ENCODE measurements at places on chromosomes 12 and 14.

DNA sequence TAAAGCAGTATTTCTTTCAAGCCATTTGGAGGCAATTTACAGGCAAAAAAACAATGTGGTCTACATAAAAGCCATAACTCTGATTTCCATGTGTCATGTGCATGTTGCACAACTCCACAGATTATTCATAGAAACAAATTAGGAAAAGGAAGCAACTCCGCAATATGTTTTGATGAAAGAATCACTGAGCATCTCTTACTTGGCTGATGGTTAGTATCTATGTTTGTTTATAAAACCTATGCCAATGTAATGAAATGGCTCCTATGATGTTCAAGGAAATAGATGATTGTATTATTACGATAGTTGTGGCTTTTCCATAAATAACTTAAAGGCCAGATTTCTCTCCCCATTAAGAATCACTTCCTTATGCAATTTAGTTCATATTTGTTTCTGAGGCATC lies 373.7 kb downstream of the CCDC91 start:
- no peak for DNase-seq

GRCh38 chr12:73947326-73948026 lies 590.2 kb upstream of the ATXN7L3B start:
- no peak for DNase-seq

DNA sequence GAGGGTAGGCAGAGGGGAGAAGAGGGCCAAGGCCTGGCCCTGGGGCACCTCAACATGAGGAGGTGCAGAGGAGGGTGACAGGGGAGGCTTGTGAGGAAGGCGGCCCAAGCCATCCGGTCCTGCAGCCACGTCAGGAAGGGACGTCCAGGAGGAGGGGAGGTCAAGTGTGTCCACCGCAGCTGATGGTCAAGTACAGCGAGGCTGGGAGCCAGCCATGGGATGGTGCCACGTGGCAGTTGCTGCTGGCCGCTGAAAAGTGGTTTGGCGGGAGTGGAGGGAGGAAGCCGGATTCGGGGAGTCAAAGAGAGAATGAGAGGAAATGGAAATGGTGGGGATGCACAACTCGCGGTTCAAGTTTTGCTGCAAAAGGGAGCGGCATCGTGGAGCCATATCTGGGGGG lies 41.2 kb downstream of the PRIMA1 start:
- DNase-seq = no peak

DNA sequence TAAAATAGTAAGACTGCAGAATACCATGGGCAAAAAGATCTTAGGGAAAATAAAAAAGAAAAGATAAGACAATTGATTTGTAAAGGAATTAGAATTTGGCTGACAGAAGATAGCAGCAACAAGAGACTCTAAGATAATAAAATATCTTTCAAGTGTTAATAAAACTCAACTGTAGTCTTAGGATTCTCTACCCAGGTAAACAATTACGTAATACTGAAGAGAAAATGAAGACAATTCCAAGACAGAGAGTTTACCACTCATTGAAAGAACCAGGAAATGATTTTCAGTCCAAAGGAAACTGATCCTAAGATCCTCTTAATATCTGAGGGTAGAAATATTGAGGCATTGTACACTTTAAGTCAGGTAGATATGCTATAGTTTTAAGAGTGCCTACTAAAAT lies 321.1 kb downstream of the CEP128 start:
- no peak for DNase-seq

DNA sequence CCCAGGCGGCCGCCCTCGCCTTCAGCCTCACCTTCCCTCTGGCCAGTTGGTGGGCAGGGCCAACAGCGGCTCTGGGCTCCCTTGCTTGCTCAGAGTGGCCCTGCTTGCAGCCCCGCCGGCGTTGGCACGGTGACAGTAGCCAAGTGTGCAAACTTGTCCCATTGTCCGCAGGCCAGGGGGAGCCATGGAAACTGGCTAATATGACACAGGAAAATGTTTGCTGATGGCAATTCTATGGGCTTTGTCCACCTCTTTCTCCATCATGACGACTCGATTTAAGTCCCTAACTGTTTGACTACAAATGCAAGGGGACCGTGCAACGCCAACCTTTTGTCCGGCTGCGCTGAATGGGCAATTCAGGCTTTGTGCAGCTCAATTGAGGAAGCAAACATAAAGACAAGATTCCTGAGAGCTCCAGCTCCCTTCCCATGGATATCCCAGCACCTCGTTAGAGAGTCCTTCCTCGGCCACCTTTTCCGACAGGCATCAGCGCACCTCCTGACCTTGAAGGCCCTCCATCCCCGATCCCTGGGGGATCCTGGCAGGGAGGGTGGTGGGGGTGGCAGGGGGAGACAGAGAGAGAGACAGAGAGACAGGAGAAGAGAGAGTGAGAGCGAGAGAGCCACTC lies 785 bp upstream of the FAM181A start:
- DNase-seq = no peak

DNA sequence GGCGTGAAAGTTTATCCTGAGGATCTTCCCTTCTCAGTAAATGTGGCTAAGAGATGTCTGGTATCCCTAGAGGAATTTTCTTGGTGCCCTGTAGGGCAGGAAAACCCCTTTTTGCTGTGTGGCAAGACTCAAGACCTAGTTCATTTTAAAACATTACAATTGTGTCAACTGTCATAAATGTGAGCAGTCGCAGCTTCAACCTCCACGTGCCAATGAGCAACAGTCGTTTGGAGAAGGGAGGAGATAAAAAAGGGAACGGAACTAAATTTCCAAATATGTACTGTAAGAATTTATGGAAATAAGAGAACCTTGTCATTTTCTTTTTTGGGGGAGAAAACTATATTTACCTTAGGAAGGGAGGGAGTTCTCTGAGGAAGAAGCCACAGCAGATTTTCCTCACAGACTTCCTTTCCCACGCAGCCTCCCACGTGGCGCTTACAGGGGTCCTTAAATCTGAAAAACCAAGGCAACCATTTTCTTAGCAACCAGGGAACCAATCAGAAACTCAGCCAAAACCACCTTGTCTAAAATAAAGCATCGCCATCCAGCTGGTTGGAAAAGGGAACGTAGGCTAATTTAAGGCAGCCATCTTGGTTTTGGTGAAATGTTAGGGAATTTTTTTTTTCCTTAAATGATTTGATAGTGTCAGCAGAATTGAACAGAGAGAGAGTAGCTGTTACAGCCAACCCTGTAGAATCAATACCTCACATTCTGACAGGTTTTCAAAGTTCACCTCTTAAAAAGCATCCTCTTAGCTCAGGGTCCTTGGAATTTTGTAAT lies 99.1 kb downstream of the FIGNL2 start:
- no peak for DNase-seq

DNA sequence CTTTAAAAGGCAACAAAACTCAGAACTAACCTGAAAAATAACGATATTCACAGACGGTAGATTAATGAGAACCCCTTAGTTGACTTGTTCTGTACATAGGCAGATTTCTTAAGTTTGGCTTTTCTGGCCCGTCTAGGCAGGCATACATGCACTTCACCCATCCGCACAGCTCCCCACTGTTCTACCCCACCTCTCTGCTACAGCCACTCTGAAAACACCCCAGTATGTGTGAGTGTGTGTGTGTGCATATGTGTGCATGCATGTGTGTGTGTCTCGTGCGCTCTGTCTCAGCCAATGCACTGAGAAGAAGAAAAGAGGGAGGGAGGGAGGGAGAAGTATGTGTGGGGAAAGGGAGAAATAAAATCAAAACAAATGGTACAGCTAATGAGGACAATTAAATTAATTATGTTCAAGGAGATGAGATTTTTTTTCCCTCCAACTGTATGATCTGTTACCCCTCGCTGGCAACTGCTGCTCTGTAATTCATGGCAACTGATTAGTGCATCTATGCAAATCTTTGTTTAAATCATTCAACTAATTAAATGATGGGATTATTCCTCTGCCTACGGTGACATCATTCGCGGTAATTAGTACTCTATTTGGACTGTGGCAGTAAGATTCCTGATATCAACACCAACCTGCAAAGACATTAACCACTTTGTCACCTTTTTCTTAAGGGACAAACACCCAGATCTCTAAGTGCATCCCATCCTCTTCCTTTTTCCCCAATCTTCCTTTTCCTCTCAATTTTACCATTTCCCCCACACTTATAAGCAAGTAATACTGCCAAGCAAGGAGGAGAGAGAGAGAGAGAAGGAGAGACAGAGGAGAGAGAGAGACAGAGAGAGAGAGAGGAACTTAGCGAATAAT lies 2.2 kb upstream of the LMO3 start:
- DNase-seq = no peak

DNA sequence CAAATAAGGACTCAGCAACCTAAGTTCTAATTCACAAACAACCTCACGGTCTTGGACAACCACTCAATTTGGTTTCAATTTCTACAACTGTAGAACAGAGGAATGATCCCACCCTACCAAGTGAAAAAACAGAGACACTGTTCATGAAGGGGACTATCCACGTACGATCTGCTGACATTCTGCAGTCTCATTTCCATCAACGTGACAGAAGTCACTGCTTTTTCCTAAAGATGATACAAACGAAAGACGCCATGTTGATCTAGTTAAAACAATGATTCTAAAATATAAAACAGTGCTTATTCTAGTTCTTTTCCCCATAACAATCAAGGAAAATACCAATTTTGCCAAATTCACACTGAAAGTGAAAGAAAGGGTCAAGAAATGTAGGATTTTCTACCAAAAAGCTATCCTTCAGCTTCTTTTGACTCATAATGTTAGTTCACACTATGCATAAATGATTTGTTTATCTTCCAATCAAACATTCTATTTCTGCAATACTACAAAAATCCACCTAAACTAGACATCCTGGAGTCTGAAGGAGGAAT lies 38.1 kb downstream of the CORO1C start:
- DNase-seq = no peak

DNA sequence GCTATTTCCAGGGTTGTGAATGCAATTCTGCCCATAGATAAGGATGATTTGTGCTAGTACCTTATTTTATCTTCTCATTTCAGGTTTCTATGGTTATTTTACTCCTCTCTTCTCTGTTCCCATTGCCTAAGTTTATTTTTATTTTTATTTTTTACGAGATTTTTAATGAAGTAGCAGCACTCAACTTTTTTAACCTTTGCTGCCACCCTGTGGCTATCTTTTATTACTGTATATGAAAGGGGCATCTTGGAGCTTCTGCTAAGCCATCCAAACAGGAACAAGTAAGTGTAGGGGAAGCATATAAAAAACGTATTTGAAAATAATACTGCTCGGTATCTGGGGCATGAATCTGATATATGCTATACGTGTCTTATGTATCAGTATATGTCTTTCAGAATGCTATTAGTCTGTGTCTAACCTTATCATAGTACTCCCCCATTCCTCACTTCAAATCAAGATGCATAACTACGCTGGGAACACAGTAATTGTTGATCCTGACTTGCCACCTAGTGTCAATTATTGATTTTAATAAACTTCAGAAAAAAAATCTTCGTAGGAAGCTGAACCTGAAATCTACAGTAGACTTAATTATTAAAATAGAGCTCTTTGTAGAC lies 60.3 kb downstream of the KLRG1 start:
- DNase-seq = peak; percentile 68
